ENCODE measurements at places on chromosomes 6 and 20.

DNA sequence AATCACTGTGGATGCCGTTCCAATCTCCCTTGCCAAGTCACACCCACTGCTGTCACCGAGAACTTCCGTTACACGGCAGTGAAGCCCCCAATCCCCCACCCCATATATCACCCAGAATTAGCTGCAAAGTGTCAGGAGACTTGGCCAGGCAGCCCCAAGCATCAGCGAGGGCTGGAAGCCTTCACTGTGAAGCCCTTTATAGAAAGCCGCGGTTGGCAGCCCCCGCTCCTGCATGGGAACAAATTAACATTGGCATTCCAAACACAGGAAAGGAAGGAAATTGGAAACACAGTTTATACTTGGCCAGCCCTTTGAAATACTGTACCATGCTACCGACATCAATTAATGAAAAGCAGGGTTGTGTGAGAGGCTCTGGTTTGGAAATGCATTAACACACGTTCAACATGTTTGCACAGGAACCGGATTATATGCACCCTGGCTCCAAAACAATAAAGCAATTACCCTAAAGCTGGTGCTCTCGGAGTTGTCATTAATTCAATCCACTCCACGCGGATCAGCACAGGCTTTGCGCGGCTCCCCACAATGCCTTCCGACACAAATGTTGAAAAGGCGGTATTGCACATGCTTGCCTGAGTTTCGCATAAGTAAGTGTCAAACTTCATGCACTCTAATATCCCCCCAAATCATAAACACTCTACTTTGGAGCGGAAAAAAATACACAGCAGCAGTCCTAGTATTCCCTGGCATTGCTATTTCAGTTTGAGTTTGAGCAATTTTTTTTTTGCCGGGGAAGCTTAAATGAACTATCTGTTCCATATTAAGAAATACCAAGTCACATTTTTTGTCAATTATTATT, 7.1 kb downstream of the BMP7 start:
- DNase-seq: no peak

GRCh38 chr20:25565578-25566157, 19.7 kb downstream of the NINL start:
- no peak for DNase-seq

DNA sequence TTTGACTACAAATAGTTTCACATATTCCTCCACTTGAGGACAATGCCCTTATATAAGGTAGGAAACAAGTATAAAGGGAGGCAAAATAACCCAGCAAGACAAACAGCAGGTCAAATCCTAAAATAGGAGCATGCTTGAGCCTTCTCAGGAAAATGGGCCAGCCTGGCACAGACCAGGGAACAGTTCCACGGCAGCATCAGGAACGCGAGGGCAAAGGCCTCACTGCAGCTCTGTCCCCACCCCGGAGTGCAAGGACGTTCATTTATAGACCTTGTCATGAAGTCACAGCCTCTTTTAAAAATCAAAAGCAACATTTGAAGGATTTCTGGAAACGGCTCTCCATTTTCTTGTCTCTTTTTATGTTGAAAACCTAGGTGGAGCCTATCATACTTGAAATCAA, 17.1 kb downstream of the PDE10A start:
- DNase-seq: no peak

GRCh38 chr6:52513896-52514295, 63.0 kb downstream of the TRAM2 start:
- no peak for DNase-seq

DNA sequence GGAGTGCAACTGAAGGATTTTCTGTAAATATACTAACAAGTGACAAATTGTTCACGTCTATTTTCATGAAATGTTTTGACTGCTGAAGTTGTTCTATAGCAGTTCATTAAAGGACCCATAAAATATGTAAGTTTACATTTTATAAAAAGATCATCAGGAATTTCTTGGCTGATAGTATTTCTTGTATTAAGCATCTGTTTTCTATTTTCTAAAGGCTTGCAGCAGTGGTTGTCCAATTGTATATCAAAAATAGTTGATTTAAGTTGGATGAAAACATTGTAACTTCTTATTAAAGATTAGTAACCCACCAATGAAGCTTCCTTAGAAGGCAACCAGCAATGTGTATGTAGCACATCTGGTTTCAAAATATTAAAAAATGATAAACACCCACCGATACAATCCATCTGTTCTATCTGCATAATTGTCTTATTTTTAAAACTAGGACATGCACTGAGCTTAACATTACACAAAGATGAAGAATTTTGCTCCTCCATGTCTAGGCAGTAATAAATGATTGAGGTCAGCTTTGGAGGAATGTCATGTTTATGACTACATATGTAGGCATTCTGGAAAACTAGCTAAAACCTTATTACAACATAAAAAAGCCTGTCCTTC, 301.3 kb upstream of the TCF21 start:
- no peak for DNase-seq

DNA sequence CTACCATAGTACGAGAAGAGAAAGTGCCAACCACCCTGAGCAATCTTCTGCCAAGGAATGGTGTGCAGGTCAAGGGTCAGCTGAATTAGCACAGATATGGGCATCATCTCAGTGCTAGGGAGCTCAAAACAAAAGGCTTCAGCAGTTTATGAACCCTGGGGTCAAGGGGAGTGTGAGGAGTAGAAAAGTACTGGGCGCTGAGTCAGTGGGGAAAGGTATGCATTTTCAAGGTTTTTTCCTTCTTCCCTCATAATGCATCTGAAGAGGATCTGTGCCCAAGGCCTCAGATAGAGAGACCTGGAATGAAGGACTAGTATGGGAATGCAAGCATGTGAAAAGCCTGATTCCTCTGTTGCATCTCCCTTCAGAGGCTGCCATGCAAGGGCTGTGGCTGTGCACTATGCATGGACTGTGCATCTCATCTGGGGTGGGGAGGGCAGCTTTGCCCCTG, 81.7 kb downstream of the PERP start:
- no peak for DNase-seq

DNA sequence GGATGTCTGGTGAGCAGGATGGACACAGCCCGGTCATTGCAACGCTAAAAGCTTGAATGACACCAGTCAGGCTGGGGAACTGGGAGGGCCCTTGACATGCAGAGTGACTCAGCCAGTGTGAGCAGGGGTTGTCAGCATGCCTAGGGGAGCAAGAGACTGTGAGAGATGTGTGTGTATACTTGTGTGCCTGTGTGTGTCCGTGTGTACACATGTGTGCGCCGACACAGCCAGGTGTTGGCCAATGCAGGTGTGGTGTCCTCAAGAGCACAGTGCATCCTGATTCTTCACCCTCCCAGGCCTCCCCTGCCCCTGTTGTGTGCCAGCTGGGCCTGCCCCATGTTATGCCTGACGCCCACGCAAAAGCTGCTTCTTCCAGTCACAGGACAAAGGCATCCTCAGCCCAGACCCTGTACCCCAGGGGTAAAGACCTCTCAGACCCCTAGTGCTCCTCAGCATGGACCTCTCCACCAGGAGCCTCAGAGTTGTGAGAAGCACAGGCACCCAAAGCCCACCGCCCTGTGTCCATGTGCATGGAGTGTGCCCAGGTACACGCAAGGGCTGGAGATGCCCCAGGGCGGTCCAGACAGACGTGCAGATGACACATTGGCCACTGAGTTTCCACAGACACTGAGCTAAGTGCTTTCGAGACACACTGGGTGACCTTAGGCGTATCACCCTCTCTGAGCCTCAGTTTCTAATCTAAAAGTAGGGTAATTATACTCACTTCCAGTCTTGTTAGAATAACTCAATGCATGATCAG, 16.6 kb downstream of the NRSN2 start:
- no peak for DNase-seq

- DNase-seq: no peak
These were observed 13.5 kb downstream of the TSHZ2 start for GRCh38 chr20:52985687-52986086.

DNA sequence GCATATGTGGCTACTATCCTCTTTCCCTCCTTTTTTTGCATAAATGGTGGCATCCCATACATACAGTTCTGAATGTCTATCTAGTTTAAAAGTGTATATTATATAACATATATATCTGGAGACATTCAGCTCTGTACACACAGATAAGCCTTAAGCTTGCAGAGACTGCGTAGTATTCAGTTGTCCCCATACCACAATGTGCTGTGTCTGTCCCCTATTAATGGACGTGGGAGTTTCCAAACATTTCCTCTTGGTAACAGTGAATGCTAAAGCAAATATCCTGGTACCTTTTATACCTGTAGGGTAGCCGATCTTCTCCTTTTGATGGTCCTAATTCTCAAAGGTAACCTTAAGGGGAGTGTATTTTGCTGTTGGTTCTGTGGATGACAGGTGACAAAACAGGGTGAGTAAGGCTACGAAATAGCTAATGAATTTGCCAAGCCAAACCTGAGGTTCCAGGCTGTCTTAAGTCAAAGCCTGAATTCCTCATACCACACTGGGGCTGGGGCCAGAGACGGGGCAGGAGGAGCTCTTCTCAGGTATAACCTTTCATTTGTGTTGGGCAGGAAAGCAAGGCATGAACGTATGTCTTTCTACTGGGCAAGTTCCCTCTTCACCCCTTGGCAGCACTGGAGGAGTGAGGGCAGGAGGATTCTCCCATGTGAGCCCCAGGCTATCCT, 7.8 kb upstream of the C2 start:
- no peak for DNase-seq

DNA sequence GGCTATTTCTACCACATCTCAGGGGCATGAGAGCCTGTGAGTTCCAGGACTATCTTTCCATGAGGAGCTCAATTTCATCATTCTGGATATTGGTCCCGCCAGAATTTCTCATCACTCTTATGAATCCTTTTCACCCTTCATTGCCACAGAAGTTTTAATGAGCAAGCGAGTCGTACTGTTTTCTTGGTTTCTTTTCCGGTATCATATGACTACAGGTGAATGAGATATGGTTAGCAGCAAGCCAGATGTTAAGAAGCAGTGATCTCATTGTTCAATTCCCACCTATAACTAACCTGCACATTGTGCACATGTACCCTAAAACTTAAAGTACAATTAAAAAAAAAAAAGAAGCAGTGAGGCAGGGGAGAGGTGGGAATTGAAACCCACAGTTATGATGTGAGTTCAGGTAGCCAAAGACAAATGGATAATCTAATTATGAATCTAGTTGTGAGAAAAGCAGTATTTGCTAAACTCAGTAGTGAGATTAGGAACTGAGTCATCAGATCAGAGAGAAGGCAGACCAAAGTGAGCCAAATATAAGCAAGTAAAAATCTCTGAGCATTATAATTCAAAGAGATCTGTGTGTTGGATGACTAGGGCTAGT, 78.0 kb upstream of the ELOVL5 start:
- DNase-seq: no peak

DNA sequence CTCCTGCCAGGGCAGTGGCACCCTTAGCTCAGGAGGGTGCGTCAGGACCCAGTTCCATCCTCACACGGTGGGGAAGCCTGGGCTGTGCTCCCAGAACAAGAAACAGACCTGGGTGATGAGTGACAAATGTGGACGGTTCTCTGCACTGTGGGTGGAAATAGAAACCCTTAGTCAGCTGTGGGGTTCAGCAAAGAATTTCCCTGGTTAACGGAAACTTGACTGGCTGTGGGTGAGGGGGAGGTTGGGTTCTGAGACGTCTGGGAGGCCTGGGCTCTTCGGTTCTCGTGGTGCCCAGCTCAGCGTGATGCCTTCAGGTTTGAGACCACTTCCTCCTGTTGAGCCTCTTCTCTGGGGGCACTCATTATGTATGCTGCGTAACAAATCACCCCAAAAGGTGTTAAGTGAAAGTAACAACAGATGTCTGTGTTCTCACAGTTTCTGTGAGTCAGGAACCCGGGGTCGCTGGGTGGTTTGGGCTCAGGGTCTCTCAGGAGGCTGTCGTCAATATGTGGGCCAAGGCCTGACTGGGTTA, 53.1 kb upstream of the FAM83D start:
- no peak for DNase-seq

- peak; percentile 71 for DNase-seq
These were observed 3.3 kb downstream of the LRRC73 start for GRCh38 chr6:43506667-43507471.

DNA sequence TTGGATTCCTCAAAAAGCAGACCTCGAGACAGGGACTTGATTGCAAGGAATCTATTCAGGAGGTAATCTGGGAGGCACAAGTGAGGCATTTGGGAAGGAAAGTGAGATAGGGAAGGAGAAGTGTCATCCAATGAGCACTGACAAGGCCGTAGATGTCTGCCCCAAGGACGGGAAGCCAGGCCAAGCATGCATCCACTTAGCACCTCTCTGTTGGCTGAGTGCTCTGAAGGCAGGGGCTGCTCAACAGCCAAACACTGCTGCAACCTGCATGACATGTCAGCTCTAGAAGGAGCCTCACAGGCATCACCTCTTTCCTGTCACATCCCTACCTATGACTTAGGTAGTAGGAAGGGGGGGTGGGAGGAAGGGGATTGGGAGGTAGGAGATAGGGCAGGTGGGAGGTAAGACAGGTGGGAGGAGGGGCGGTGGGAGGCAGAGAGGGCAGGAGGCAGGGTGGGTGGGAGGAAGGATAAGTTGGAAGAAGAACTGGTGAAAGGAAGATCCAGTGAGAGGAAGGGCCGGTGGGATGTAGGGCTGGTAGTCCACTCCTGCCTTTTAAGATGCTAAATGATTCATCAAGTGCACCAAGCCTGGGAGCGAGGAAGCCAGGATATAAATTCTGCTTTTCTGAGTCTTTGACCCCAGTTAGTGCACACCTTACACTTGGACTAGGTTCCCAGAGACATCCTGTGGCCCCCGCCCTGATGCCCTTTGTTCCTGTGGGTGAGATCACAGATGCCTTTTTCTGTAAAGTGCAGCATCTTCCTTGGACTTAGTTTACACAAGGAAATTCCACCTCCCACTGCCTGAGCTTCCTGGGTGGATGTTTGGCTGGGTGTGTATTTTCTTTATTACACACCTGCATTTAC, 83.8 kb upstream of the NXT1 start:
- no peak for DNase-seq

- DNase-seq: no peak
These were observed 173.0 kb downstream of the IBTK start for GRCh38 chr6:82074556-82074955.

GRCh38 chr6:11043961-11044711, at the start of gene ELOVL2:
Gene ELOVL2, minus strand, starts transcription at chr6:11044305. Its CDS starts 75 bp downstream, at chr6:11044230.
- DNase-seq: peak; percentile 54

GRCh38 chr20:58839474-58839874, 11.2 kb downstream of the GNAS-AS1 start:
- DNase-seq: no peak

GRCh38 chr6:109853426-109853825, 124.7 kb upstream of the GPR6 start:
- DNase-seq: no peak

- DNase-seq: no peak
These were observed 7.7 kb downstream of the AKAP12 start for GRCh38 chr6:151247490-151247889.

GRCh38 chr20:6886065-6886729, 118.7 kb downstream of the BMP2 start:
- DNase-seq: peak; percentile 70

GRCh38 chr6:111171577-111172400, 84.5 kb downstream of the SLC16A10 start:
- DNase-seq: no peak

Data from NCI-H2081 (cell line).